ENCODE measurements at places on chromosomes 5 and 9.

DNA sequence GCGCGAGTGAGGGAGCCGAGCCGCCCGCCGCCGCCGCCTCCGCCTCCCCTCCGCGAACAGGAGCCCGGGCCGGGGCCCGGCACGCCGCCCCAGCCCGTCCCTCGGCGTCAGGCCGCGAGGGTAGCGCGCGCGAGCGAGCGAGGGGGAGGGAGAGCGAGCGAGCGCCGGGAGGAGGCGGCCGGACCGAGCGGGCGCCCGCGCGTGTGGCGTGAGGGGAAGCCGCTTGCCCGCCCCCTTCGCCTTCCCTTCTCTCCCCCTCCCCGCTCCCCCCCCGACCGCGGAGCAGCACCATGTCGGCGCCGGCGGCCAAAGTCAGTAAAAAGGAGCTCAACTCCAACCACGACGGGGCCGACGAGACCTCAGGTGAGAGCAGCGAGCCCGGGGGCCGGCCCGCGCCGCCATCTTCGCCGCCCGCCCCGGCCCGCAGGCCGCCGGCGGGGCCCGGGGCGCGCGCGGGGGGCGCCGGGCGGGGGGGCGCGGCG is 312 bp downstream of the SET start:
- DNase-seq: no peak

- no peak for DNase-seq
Observed at GRCh38 chr5:14202462-14202861, 59.3 kb downstream of the TRIO start.

DNA sequence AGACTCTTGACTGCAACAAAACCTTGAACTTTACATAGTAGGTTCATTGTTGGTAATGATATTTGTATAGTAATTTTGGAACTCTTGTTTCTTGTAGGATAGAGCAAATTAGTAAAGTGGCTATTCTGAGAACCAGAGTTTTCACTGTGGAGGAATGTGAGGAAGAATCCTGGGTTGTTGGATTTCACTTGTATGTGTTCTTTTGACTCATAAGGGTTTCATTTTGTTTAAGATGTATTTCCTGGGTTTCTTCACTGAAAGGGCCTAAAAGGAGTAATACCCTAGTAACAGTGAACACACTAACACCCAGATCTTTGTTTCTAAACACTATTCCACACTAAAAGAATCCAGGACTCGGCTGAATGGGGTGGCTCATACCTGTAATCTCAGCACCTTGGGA is 20.1 kb downstream of the TTC1 start:
- DNase-seq: no peak

DNA sequence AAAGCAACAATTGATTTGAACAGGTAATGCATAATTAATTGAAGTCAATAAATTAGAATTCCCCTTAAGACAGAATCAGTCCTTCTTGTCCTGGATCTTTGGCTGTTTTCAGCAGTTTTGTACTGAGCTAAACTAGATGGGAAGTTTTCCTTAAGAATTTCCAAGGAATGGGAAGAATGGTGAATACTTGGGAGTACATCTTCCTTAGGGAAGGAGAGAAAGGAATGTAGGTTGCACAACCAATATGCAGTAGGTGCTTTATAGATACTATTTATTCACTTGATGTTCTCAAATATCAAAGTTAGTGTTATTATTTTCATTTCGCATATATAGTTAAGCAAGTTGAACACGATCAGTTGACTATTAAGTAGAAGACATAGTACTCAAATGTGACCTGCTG is 183.5 kb upstream of the MAP1B start:
- DNase-seq: no peak

DNA sequence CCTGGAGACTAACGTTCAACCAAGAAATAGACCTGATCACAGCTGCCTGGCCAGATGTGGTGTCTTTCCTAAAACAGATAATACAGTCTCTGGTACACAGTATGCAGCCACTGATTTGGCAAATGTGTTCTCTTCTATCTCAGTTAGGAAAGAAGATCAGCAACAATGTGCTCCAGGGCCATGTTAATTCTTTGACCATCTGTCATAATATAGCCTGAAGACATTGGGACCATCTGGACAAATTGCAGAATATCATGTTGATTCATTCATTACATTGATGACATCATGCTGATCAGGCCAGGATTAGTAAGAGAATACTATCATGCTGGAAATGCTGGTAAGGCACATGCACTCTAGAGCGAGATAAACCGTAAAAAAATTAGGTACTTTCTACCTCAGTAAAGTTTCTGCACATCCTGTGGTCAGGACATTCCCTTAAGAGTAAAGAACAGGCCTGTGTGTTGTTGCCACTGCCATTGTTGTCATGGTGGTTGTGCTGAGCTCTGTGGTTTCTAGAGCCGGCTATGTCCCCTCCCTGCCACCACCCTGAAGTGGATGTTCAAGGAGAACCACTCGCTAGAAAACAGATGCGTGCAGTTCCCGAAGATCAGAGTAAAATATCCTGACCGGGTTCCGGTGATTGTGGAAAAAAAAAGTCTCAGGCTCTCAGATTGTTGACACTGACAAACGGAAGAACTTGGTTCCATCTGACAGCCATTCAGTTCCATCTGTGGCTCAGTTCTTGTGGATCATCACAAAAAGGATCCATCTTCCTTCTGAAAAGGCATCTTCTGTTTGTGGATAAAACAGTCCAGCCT is 6.4 kb upstream of the JMY start:
- peak; percentile 26 for DNase-seq

- DNase-seq: no peak
Observed at GRCh38 chr5:144712090-144712489, 541.4 kb downstream of the KCTD16 start.

Measured in AG04449 (cell line).